Hypothalamus (tissue), 51 donors: ENCODE measurements at places on chromosomes 3 and 15.

- no peak for DNase-seq
Observed at GRCh38 chr3:95521396-95521795, 1293.0 kb upstream of the EPHA6 start.

GRCh38 chr3:178706411-178706810 lies 170.2 kb downstream of the KCNMB2 start:
- DNase-seq, result no peak

DNA sequence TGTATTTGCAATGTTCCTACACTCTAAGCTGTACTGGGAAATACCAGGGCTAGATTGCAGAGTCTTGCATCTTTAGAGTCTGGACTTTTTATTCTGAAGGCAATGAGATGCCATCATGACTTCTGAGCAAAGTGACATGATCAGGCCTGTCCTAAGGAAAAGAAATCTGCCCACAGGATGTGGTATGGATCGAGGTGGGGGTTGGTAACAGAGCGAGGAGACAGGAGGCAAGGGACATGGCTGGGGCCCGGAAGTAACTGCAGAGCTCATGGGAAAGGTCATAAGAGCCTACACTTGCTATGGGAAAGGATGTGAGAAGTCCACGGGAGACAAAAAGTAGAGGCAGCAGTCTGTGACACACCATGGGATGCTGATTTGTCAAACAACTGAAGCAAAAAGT lies 121.5 kb downstream of the OXNAD1 start:
- no peak for DNase-seq

- peak; percentile 29 for DNase-seq
Observed at GRCh38 chr3:50649451-50649931, 25.2 kb upstream of the DOCK3 start.

DNA sequence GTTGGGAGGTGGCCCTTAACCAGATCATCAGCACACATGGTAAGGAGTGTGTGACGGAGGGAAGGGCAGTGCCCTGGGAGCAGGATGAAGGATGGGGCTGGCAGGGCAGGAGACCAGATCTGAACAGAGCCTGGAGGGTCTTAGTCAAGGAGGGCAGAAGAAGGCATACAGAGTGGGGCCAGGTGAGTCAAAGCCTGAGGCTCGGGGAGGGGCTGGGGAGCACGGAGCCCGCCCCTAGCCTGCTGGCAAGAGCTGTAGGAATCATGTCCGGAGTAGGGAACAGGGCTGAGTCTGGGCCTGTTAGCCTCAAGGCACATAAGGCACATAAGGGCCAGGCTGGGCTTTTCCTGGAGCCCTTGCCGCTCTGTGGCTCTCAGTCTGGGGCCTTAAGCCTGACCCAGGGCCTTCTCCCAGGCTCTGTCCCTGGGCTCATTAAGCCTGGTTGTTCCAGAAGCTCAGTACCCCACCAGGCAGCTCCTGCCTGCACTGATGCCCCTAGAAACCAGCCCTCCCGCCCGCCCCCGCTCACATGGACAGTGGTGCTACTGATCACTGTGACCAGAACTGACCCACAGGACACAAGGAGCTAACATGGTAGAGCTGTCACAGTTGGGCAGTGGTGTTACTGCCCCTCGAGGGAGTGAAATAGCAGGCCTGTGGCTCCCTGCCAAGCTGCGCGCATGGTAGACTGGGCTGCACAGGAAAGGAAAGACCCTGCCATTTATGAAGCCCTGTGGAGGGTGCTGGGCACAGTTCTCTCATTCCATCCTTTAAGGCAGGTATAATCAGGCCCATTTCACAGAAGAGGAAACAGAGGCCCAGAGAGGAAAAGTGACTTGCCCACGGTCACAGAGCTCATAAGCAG lies 14.6 kb downstream of the ISG20 start:
- no peak for DNase-seq
